ENCODE measurements at places on chromosomes 11 and 22.

DNA sequence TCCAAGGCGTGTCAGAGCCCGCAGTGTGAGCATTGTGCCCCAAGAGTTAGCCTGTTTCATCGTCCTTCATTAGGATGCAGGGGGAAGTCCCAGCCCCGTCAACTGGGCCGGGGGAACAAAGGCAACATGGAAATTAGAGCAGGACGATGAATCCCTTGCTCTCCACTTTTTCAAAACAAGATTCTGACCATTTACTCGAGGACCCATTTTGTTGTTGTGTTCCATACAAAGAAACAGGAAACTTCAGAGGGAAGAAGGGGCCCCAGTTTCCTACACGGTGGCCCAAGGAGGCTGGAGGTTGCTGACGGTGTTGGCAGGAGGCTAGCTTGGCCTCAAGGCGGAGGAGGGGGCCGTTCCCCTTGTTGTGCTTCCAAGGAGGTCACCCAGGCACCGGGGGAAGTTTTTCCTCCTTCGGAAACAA lies 44.0 kb upstream of the SLC1A2 start:
- DNase-seq = no peak

GRCh38 chr11:74602637-74603556 lies 10.5 kb downstream of the POLD3 start:
- no peak for DNase-seq

- peak; percentile 27 for DNase-seq
Measured at GRCh38 chr22:27918341-27919221, 475 bp downstream of the PITPNB start.

- peak; percentile 79 for DNase-seq
Measured at GRCh38 chr22:19527861-19528417, 3.7 kb upstream of the CLDN5 start.

DNA sequence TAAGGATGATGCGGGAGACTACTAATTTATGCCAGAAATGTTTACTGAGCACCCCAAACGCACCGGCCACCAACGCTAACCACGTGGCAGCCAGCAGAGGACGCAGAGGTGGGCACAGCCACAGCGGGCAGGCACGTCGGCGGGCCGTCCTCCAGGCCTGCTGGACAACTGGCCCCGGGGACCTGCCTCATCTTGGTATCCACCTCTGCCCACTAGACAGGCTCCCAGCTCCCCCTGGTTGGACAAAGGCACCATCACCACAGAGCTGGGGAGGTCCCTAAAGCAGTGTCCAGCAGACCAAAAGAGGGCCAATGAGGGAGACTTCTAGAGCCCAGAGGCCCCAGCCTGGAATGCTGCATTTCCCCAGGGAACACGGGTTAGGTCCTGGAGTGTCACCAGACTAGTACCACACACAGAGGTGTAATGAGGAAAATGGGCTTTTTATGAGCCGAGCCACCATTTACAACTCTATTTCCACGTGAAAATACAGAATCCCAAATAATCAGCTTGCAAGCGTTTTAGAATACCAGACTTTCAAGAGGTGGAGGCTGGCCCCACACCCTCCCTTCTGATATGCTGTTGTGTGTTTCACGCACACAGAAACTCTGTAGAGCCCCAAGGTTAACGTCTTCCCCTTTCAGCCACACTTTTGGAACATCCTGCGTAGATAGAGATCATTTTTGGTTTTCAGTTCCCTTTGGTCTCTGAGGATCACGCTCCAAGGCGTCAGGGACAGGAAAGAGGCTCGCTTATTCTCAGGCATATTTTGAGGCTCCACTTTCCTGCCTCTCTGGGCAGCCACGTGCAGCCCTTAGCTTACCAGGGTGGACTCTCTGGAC lies 23.7 kb upstream of the BID start:
- no peak for DNase-seq

DNA sequence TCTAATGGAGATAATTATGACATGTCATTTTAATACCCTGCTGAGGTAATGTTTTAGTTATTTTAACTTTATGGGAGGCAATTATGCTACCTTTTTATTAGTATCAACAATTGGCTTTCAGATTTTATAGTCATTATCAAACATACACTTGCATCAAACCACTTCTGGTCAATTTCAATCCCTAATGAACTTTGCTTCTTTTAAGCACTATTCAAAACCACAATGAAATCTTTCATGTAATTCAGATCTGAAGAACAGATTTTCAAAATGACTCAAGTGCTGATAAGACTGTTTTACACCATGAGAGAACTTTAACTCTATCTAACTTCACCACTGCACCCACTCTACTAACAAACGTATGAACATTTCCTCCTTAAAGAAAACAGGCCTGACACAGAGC lies 25.9 kb upstream of the CCDC34 start:
- DNase-seq = no peak

GRCh38 chr11:75668451-75669297 lies at the start of gene MAP6:
Gene MAP6 (minus strand): TSS chr11:75669038. CDS start chr11:75668369, 669 bp downstream.
- no peak for DNase-seq

DNA sequence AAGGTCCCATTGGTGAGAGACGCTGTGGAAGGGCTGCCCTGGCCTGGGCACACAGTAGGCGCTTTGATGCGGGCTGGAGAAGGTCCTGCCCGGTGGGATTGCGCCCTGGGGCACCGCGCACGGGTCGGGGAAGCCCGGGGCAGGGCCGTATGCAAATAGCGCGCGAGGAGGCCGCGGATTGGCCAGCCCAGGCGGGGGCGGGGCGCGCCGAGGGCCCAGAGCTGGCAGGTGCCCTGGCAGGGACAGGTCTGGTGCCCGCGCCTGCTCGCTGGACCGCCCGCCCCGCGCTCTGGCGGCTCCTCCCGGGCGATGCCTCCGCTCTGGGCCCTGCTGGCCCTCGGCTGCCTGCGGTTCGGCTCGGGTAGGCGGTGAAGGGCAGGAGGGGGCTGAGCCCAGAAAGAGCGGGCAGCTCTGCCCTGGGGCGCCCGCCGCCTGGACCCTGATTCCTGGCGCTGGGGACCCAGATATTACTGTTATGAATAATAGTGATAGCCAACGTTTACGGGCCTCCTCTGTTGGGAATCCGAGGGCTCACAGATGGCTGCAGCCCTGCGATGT lies at the start of gene UPK3A:
Gene UPK3A, plus strand, starts transcription at position 245 of the 558 bp plus-strand sequence. Its CDS starts 65 bp downstream, at position 310.
- DNase-seq = no peak

GRCh38 chr11:112318661-112319060 lies 58.0 kb upstream of the PLET1 start:
- DNase-seq = no peak

- no peak for DNase-seq
Measured at GRCh38 chr11:43962383-43963278, 20.2 kb downstream of the C11orf96 start.

DNA sequence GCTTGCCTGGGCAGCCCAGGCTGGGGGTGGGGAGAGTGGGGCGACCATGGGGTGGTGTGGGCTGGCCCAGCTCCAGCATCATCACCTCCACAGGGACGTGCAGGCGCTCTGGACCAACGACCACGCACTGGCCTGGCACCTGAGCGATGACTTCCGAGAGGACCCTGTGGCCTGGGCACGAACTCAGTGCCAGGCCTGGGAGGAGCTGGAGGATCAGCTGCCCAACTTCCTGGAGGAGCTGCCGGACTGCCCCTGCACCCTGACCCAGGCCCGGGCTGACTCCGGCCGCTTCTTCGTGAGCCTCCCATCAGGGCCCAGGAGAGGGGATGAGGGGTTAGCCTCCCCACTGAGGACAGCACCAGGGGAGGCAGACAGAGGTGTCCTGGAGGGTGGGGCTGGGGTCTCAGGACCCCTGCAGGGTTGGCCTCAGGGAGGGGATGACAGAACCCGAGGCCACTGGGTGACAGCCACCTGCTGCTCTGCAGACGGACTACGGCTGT lies 3.8 kb downstream of the SUSD2 start:
- no peak for DNase-seq
